Left renal pelvis (tissue), 4 donors: ENCODE measurements at places on chromosomes 4 and X. TPM values are rescaled to one million over a fixed set of nuclear protein-coding genes. Genes with fewer than 3 reads are reported as not detected.

DNA sequence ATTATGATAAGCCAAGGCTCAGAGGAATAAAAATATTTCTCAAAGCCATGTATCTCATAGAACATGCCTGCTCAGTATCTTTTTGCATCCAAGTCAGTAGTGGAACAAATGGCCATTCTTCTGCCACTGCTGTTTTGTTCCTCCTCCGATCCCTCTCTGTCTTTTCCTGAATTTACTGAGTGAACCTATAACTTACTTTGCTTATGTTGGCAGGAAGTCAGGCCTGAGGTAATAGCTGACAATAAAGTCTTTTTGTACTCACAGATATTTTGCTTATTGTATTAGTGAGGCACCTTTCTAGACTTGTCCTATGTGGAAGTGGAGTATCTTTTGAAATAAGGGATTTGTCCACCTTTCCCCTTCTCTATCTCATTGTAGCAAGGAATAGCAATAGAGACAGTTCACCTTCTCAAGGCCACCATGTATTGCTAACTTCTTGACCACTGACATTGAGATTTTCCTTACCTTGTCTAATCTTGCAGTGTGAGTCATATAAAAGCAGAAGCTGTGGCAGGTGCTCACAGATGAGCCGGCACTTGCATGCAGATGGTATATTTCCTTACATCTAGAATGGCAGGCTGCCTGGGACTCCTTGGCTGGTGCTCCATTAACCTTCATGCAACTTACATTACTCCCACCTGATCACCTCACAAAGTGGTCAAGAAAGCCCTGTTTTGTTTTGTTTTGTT, 68.2 kb downstream of the AGTR2 start:
- no peak for DNase-seq

GRCh38 chr4:45120163-45120562, 393.8 kb upstream of the GNPDA2 start:
- DNase-seq: no peak

- no peak for DNase-seq
Measured at GRCh38 chr4:34191443-34191842, 2052.9 kb downstream of the ARAP2 start.

The TRMT10A gene
- 16.2 TPM for polyA plus RNA-seq

GRCh38 chrX:21972046-21972445, 31.5 kb downstream of the SMS start:
- DNase-seq: no peak

- DNase-seq: no peak
Measured at GRCh38 chr4:41268721-41269517, 12.2 kb downstream of the UCHL1 start.
